GDM1 (cell line): ENCODE measurements at places on chromosomes 3 and 15.

DNA sequence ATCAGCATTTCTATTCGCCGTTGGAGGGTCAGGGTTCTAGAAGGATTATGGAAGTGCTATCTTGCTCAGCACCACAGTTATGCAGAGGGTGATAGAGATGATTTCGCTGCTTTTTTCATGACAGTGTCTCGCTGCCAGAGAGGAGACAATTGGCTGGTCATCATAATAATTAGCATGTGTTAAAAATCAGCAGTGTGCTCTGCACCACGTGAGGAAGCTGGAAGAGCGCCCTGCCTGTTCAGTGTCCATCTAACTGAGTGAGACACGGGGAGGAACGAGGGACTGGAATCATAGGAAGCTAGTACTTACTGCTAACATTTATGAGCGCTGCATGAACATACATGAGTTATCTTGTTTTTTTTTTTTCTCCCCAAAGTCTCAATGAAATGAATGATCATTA, 116.2 kb upstream of the PLAAT1 start:
- no peak for DNase-seq

GRCh38 chr3:20511863-20512505, 326.0 kb upstream of the SGO1 start:
- DNase-seq: peak; percentile 20

DNA sequence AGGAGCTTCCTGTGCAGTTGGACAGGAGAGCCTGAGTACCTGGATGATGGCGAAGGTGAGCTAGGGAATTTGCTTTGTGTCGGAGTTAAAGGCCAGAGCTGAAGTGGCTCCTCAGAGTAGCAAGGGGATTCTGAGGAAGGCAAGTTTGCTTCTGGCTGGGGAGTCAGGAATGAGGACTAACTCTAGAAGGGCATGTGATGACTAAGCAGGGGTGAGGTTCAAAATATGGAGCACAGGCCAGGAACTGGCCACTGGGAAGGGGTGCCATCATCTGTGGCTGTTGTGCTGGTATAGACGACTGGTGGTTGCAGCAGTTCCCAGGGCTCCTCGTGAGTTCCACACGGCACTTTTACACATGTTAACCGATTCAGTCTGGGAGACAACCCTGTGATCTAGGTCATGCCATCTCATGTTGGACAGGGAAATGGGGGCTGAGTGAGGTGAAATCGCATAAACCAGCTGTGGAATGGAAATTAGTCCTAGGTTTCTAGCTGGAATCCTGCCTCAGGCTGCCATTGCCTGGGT, 100.8 kb downstream of the EEFSEC start:
- no peak for DNase-seq

DNA sequence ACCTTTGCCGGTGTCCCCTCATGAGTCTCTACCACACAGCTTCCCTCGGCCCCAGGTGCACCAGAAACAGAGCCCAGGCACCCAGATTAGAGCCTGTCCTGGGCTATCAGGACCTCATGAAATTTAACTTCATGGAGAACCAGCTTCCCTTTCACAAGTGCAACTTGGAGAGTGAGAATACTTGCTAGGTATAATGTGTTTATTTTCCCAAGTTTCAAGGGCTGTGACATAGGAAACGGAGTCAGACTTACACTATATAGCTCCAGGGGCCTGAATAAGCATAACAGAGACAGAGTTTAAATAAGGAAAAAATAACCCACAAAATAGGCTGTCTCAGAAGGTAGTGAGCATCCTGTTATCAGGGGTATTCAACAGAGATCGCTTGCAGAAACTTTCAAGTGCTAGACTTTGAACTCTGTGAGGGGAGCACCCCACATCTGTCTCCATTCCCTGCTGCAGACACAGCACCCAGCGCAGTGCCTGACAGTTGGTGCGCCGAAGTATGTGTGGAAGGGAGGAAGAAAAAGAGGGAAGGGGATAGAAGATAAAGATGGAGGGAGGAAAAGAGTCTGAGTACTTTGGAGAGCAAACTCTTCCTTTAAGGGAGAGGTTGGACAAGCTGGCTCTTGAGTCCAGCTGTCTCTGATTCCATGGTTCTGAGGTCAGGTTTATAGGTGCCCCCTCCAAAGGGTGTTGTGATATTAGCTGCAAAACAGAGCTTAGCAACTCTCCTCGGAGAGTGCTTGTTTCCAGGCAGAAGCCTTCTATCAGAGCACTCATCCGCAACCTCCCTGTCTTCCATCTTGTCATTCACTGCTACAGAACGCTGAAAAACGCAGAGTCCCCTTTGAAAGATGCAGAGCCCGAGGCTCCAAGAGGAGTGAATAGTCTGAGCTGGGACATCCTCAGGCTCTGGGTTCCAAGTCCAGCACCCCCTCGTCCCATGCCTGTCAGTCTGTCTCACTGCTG, 84.8 kb downstream of the CPN2 start:
- no peak for DNase-seq

- DNase-seq: no peak
These were observed 43.4 kb upstream of the LMCD1 start for GRCh38 chr3:8458238-8458661.

DNA sequence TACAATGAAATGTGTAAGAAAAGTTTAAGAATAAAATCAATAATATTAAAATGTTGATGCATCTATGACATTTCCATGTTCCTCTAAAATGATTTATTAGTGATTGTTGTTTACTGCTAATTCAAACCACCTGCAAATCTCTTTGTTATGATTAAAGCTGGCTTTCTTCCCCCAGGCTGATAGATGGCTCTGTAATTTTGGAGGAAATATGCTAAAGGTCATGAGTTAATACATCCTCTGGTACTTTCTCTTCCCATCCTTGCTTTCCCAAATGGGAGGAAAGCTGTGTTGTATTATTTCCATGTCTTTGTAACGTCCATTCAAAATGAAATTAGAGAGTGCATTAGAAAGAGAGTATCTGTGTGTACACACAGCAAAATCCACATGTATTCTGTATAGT, 139.5 kb upstream of the TMCO5A start:
- DNase-seq: no peak

- no peak for DNase-seq
These were observed 1.1 kb downstream of the IQCF6 start for GRCh38 chr3:51777985-51778384.

GRCh38 chr15:38252481-38253350, at the start of gene SPRED1:
SPRED1 (plus strand) TSS chr15:38252836; CDS start chr15:38253186, 350 bp downstream.
- peak; percentile 25 for DNase-seq

GRCh38 chr15:63255489-63255990, 21.9 kb upstream of the APH1B start:
- no peak for DNase-seq

GRCh38 chr3:156770699-156771414, 55.3 kb upstream of the LEKR1 start:
- DNase-seq: no peak

- DNase-seq: no peak
These were observed 3.2 kb upstream of the NR2E3 start for GRCh38 chr15:71807125-71807629.

GRCh38 chr3:27666272-27666671, 55.9 kb downstream of the EOMES start:
- DNase-seq: no peak

- no peak for DNase-seq
These were observed 20.5 kb downstream of the RBPMS2 start for GRCh38 chr15:64754663-64755426.

GRCh38 chr3:10245081-10245712, 3.1 kb upstream of the TATDN2 start:
- DNase-seq: no peak

DNA sequence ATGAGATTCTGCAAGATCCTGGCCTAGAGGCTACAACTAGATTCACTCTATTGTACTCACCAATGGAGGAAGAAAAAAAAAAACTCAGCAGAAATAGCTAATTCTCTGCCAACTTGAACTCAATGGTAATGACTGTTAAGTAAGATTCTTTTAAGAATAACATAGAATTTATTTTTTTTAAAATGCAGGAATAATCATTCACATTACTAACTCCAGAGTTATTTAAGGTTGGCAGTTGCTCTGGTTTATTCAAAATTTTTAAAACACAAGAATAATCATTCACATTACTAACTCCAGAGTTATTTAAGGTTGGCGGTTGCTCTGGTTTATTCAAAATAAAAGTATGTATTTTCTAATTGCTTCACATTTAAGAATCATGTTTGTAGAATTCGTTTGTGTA, 1071.9 kb downstream of the IGSF11 start:
- DNase-seq: no peak

GRCh38 chr3:132006605-132007204, 28.1 kb downstream of the CPNE4 start:
- DNase-seq: no peak

- no peak for DNase-seq
These were observed 337.8 kb downstream of the ROBO2 start for GRCh38 chr3:77377717-77378116.

GRCh38 chr3:159726231-159726964, 262.2 kb upstream of the IL12A start:
- no peak for DNase-seq

GRCh38 chr3:76661527-76662250, 378.2 kb upstream of the ROBO2 start:
- DNase-seq: no peak

DNA sequence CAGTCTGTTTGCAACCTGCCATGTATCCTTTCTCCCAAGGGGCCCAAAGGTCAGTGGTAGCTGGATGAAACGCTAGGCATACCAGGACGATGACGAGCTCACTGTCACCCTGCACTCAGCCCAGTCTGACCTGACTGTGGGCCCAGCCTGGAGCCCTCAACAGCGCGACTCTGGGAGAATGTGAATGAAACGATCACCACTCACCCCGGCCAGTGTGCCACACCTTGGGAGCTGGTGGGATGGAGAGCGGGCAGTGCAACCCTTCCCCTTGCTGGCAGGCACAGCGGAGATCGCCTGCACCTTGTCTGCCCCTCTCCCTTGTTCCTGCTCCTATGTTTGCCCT, 27.2 kb downstream of the SRPRB start:
- no peak for DNase-seq

GRCh38 chr3:127708837-127709236, 36.1 kb downstream of the ABTB1 start:
- no peak for DNase-seq

GRCh38 chr15:62799037-62799436, 243.5 kb upstream of the TPM1 start:
- DNase-seq: no peak

- no peak for DNase-seq
These were observed 30.4 kb upstream of the CLK3 start for GRCh38 chr15:74585191-74585590.

DNA sequence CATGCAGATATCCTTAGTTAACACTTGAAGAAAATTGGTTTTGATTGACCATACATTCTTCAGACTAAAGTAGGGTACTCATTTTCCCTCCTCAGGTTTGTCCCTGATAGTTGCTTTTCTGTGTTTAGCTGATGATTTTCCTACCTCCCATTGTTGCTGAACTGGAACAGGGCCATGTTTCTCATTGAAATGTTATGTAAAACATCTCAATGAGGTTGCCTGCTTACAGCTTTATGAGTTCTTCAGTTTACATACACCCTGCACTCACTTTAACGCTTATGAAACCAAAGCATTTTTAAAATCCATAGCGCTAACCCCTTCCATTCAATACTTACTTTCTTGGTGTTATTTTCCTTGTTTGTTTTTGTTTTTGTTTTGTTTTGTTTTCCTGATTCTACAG, 61.9 kb downstream of the HMG20A start:
- DNase-seq: no peak

DNA sequence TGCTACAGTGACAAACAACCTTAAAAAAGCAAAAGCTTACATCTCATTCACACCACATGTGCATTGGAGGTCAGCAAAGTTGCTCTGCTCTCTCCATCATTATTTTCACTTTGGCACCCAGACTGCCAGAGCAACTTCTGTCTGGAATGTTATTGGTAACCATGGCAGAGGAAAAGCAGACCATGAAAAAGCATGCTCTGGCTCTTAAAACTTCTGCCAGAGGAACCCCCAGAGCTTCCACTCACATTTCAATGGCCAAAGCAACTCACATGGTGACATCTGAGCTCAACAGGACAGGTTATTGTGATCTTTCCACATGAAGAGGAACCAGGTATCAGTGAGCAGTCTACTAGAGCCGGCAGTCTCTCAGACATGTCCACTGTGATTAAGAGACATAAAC, 21.9 kb upstream of the FRMD5 start:
- no peak for DNase-seq

- DNase-seq: no peak
These were observed 55.9 kb upstream of the ABHD17C start for GRCh38 chr15:80639168-80639555.

DNA sequence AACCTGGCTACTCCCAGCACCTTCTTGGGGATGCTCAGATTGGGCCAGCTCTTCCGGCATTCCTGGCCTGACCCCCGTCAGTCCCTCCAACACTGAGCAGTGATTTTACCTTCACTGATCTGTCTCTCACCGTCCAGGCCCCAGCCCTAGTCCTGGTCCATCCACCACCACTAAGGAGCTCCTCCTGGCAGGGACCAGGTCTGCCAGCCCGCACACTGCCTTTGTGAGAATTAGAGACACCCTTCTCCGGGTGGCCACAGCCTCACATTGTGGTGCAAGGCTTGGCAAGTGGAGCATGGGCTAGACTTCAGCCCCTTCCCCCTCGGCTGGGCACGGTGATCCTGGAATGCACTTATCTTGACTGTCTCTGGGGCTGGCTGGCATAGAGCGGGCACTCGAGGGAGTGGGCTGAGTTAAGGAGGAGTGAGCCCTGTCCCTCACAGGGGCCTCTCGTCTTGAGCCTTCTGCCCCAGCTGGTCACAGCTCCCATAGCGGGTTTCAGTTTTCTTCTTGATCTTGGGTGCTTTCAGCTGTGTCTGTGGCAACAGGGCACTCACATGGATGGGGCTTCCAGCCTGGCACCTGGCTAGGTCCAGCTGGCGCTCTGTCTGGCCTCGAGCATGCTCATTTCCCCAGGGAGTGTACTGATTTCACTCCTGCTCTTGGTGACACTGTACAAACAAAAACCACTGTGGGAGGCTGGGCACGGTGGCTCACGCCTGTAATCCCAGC, 53.9 kb downstream of the LINGO1 start:
- DNase-seq: no peak

DNA sequence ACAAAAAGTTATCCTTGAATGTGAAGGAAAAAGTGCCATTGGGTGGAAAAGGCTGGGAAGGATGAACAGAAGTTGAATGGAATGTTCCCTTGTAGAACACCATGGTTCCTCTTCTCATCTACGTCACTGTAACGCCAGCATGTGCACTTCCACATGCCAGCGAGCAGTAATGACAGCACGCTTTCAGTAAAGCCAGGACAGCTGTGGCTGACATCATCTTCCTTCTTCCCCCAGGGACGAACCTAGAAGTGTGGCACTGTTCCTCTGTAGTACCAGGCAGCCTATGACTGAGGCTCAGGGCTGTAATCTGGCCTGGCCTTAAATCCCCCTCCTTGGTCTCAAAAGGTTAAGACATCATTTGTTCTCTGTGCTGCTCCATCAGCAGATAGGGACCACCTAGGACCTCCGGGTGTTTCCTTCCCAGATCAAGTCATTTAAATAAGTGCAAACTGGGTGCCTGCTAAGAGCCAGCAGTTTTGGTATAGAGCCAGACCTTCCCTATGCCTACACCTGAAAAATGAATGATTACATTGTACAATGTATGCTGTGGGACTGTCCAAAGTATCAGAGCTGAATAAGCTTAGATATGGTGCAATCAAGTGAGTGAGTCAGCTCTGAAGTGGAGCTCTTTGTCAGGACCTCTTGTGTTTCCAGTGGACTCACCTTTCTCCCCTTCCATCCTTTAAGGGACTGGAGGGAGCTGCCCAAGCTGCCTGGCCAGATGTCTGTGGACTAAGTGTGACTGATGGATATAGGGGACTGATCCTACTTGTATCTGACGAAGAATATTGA, 5.6 kb upstream of the SRPRB start:
- DNase-seq: no peak
